Brain pericyte (primary cell): ENCODE measurements at places on chromosomes 11 and 22.

- DNase-seq, result no peak
Observed at GRCh38 chr22:32123657-32124056, 35.4 kb downstream of the C22orf42 start.

- no peak for DNase-seq
Observed at GRCh38 chr22:22073769-22074561, 91.4 kb upstream of the TOP3B start.

- DNase-seq, result no peak
Observed at GRCh38 chr11:93652161-93652597, 9.3 kb upstream of the CEP295 start.

GRCh38 chr11:97610000-97610399 is 1220.2 kb downstream of the JRKL start:
- no peak for DNase-seq

DNA sequence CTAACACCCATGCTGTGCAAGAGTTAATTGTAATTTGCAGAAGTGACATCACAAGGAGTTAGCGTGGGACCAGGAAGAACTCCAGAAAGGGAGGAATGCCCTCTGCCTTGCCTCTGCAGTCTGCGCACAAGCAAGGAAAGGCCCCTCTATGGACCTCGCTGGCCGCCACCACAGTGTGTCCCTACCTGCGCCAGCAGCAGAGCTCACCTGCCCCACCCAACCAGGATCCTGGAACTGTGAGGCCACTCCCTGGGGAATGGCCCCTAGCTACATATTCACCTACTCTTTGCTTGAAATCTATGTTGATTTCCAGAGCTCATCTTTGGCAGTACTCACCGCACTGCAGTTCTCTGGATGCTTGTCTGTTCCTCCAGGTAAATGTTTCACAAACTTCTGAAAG is 72.0 kb upstream of the MTNR1B start:
- no peak for DNase-seq

DNA sequence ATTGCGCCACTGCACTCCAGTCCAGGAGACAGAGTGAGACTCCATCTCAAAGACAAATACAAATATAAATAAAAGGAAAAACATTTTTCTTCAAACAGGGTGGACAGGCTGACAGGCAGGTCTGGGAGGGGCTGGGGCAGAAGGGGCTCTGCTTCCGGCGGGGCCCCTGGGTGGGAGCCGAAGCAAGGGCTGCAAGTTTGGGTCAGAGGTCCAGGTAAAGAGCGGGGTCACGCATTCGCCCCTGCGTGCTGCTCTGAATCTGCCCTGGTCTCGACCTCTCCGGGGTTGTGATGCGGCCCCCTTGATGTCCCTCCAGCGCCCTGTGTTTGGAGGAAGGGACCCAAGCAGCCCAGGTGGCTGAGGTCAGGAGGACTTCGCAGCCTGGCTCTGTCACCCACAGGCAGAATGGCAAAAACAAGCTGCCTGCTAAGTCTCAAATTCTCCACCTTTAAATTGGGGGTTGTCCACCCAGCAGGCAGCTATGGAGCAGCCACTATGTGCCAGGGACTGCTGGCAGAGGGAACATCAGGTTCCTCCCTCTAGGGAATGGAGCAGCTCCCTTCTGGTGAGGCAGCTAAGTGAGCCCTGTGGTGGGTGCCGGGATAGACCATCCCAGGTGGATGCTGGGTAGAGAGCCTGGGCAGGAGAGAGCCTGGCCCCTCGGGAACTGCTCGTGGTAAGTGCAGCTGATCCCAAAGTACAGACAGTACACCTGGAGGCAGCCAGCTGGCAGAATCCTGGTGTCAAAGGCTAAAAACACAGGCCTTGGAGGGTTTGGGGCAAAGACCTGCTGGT is 10.3 kb upstream of the PHF21B start:
- DNase-seq, result no peak

DNA sequence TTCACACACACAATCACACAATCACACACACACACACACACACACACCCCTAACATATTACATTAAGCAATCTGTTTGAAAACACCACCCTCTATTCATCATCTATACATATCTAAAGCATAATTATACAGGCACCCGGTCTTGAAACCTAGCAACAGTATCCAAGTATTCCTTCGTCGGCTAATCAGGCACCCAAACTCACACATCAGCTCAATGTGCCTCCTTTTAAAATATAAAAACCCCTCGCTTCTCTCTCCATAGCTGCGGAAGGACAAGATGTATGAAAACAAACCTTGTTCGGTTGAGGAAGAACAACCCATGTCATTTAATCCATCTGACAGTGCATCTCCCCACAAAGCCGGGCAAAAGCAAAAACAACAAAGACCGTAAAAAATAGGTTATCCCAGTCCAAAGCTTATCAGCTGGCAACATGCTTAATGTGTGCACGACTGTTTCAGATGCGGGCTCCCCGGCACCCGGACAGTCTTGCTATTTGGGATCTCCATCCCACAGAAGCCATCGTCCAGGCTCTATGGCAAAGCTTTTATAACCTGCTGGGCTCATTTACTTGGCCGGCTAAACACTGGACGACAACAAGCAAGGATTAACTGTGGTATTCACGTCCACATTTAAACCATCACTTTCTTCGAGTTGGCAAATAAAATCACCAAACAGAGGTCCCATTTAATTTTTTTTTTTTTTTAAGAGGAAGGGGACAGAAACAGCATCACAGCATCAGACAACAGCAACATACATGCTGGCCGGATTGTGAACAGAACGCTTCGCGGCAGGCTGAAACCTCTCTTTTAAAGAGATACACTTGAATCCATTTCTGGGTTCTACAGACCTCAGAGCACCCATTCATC is 365.5 kb downstream of the SHANK2 start:
- DNase-seq, result no peak

- no peak for DNase-seq
Observed at GRCh38 chr11:71997594-71997993, 1.1 kb upstream of the IL18BP start.

DNA sequence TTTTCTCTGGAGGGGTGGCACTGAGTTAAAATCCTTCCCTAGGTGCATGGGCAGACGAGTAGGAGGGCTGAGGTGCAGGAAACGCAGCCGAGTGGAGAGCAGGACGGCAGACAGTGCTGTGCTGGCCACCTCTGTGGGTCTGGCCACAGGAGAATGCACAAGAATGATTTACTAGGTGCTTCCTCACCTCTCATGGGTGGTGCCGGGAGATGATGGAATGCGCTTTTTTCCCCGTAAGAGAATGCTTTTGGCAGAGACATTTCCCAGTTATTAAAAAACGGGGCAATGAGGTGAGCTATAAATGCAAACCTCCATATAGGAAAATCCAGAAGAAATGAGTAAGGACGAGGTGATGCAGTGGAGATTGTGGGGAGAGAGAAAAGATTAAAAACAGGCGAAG is 86.1 kb downstream of the ADAMTS15 start:
- no peak for DNase-seq

DNA sequence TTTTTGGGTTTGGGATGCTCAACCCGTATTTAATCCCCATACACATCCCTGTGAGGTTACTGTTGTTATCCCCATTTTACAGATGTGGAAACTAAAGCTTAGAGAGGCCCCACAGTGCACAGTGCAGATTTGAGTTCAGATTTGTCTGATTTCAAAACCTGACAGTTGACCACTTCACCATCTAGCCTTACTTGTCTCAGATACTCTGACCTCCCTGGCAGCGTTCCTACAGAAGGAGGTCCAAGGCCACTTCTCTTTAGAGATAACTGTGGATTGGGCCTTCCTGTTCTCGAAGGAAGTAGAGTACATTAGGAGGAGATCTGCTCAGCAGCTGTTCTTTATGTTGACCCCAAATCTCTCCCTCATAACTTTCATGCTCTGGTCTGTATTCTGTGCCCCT is 46.7 kb upstream of the CTTN start:
- no peak for DNase-seq

DNA sequence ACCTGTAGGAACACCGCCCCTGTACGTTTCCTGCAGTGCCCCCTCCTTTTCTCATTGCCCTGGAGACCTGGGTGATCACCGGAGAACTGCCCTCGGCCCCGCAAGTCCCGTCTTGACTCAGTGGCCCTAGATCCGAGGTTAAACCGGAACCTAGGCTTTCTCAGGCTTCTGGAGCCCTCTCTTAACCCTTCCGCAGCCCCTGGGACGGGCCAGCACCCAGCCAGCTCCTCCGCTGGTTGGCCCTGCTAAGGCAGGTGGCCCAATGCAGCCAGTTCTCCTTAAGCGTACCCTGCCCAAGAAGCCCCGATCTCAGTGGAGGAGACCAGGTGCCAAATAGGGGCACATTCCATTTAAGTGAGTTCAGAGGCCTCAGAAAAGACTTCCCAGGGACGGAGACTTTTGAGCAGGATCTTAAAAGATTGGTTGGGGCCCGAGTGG is 776 bp downstream of the NLRX1 start:
- no peak for DNase-seq

- no peak for DNase-seq
Observed at GRCh38 chr22:23754220-23754919, at the start of gene VPREB3. Gene VPREB3, minus strand, starts transcription at chr22:23754425. Its CDS starts 62 bp downstream, at chr22:23754363.

GRCh38 chr22:26122920-26123468 is 46.3 kb upstream of the SEZ6L start:
- no peak for DNase-seq

- no peak for DNase-seq
Observed at GRCh38 chr22:30315962-30316576, 10.7 kb downstream of the TBC1D10A start.

- DNase-seq, result no peak
Observed at GRCh38 chr11:115500547-115501501, 3.4 kb downstream of the CADM1 start.

GRCh38 chr22:28381429-28382167 is 298.0 kb downstream of the TTC28 start:
- DNase-seq, result peak; percentile 30
